ENCODE measurements at places on chromosomes 6 and 20. TPM values are rescaled to one million over a fixed set of nuclear protein-coding genes. Genes with fewer than 3 reads are reported as not detected.

The RAB44 gene
- 0.05 TPM for total RNA-seq

The GLP1R gene
- 4.3 TPM for total RNA-seq

The POM121L2 gene
- not detected for total RNA-seq

The MYMX gene
- total RNA-seq = 3.8 TPM

The GGTLC1 gene
- total RNA-seq = not detected

The HFE gene
- 8.8 TPM for total RNA-seq

The WFDC12 gene
- not detected for total RNA-seq

The SPACA1 gene
- not detected for total RNA-seq

The SLC26A8 gene
- total RNA-seq = not detected

The GRM1 gene
- 0.52 TPM for total RNA-seq

The KIAA1755 gene
- 8.0 TPM for total RNA-seq

The HRH3 gene
- not detected for total RNA-seq

The MDC1 gene
- total RNA-seq = 19.1 TPM

- DNase-seq = peak; percentile 39
Measured at GRCh38 chr6:156175971-156176421, 601.2 kb upstream of the ARID1B start.

DNA sequence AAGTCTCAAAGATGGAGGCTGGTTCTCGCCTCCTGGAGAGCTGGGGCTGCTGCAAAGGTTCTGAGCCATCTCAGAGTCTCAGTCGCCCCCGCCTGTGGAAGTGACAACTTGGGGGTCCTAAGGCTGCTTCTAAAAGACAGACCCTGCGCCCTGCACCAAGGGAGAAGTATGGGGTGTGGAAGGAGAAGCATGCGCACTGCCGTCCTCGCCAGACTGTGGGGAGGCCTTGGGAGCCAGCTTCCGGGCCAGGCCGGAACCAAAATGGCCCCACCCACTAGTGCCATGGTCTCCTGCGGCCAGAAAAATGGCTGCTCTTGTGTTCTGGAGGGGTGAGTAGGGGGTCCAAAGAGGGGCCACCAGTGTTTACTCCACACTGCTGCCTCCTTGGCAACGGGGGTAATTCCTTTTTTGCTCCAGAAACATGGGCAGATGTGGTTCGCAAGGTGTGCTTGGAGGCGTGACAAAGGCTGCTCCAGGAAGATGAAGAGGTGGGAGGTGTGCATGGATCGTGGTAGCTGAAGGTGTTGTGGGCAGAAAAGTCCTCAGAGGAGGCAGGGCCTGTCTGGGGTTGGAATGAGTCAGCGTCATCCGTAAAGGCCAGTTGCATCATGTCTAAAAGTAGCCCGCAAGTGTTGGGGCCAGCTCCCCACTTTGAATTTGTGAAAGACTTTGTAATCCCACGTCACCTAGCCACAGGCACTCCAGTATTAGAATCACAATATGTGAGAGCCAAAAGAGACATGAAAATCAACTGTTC is 329.8 kb upstream of the SOX4 start:
- DNase-seq = peak; percentile 27

- DNase-seq = peak; percentile 77
Measured at GRCh38 chr6:170178561-170179477, 112.1 kb downstream of the DLL1 start.

GRCh38 chr20:60883496-60883895 is 368.6 kb upstream of the CDH4 start:
- no peak for DNase-seq

DNA sequence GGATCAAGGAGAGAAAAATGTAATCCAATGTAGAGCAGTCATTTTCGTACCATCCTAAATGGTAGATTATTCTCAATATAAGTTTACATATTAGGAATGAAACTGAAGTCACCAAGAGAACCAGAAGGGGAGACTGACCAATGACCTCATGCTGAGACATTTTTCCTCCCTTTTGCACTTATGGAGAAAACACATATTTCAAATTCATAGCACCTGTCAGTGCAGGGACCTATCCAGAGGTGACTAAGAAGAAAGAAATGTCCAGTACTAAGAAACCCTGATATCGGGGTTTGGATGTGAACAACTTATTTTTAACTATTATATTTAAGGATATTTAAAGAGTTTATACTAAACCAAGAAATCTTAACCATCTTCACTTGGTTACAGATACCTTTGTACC is 16.6 kb upstream of the LYRM2 start:
- DNase-seq = no peak

GRCh38 chr20:32603046-32603726 is 18.1 kb upstream of the NOL4L start:
- DNase-seq = no peak

GRCh38 chr6:170297576-170298330 is 6.9 kb upstream of the DLL1 start:
- DNase-seq = no peak

DNA sequence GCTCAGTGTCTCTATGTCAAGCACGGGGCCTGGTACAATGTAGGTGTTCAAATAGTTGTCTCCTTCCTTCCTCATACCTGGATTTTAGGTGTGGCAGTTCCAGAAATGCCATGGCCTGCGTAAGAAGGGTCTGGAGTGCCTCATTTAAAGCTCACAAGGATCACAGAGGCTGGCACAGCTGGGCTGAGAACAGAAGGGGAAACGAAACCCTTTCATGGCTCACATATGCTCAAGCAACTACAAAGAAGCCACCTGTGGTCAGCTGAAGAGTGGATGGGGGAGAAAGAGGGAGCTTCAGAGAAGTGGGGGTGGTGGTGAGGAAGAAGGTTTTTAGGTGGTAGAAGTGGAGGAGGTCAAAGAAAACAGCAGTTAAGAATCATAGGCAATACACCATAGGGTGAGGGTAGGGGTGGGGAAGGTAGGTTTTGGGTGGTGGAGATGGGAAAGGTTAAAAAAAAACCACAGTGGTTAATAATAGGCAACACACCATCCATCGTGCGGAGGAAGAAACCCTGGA is 17.0 kb upstream of the TOP1 start:
- DNase-seq = no peak

DNA sequence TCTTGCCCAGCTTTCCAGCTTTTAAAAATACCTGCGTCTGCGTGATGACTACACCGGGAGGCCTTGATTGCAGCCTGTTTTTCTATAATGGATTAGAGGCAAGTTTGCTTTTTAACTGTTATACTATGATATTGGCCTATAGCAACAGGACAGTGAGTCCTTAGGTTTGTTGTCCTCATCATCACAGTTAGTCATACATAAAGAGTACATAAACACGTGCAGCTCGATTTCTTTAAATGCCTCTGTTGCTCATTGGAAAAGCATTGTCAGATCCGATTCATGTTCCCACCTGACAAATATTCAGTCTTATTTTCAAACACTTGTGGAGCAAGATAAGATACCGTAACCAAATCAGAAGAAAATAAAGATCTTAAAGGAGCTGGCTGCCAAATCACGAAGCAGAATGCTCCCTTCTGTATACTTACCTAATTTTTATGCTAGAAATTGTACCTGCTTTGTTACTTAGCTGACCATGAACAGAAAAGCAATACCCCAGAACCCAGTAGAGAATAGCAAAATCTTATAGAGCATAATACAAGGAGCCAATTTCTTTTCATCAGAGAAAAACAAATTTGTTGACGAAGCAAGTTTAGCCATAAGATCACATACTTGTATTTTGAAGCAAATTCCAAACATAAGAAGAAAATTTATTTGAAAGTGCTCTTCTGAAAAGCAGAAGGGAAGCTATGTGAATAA is 100.4 kb downstream of the TMEM200A start:
- DNase-seq = no peak

DNA sequence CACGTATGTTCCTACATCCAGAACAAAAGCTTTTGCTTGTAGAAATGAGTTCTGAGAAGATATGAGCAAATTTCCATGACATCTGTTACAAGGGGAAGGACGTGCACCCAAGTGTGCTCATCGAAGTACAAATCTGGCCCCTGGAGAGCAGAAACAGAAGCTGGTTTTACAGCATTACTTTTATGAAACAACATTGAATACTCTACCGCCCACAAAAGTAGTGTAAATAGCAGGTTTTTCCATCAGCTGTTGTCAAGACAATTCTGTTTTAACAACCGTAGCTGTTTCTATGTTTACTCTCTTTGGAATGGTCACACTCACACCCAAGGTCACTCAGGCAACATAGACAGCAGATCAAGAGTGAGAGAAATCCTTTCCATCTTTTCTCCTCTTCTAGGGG is 114.2 kb upstream of the SSTR4 start:
- no peak for DNase-seq

DNA sequence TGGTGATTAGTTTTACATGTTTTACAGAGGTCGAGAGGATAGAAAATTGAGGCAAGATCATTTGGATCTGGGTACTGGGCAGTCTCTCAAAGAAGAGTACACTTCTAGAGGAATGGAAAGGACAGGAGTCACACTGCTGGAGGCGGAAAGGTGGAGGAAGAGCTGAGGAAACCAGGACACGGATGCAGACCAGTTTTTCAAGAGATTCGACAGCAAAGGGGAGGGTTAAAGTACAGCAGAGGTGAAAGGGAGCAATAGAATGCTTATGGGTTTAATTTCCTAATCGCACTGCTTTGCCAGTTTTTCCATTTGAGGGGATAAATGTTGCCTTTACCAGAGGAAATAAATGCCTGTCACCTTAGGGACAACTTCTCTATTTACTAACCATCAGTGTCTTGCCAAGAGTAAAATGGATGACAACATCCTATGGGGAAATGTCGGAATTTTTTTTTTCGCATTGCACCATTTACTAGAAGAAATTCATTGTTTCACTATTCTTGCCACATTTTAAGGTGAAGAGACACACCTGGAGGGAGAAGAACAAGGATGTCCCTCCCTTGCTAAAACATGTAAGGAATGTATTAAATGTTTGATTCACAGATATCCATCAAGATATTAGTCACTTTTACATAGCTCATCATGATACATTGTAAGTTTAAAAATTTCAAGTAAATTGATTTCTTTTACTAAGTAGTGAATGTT is 226.6 kb downstream of the COL12A1 start:
- DNase-seq = no peak

DNA sequence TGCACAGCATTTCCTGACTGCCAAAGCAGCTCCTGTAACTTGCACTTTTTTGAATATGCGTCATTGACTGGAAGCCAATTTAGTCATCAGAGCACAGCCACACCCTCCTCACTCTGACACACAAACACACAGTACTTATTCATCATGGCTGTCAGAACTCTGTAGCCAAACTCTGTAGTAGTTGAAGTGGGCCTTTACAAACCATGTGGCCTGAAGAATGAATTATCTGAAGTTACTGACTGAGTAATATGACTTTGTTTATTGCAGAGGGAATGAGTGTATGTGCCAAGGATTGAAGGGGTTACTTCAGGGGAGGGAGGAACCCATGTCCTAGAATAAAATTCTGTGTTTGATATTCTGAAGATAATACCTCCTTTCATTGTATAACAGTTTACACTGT is 102.7 kb downstream of the FIG4 start:
- no peak for DNase-seq

DNA sequence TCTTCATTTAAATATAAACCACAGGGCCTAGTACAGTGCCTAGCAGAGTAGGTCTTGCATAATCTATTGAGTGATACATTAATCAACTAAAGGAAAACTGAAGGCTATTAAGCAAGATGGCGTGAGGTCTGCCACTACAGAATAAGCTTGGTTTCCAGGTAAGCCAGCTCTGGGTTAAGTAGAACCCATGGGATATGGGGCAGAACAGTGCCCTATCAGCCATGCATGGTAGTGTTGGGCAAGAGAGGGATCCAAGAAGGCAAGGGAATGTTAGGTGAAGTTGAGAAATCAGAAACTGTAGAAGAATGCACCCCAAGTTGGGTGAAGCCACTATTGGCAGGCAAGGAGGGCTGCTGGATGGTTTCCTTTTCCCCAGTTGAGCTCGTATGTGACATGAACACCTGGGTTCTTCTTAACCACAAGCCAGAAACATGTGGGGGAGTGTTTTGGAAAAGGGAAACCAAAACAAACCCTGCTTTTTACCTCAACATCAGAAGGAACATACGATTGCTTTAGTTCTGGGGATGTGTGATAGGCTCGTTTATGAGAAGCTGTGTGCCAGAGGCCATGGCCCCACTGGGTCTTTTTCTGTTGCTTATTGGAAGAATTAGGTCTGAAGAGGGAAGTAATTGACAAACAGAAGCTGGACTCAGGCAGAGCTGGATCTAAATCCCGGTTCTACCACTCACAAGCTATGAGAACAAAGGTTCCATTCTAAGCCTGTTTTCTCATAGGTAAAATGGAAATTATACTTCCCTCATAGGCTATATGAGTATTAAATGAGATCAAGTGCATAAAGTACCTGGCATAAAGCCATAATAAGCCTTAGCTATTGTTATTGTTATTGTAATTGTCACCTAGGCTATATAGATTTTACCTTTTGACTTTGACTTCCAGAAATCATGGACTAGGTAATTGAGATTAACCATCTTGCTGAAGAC is 33.5 kb downstream of the NEDD9 start:
- no peak for DNase-seq

- DNase-seq = no peak
Measured at GRCh38 chr6:4563877-4564276, 212.3 kb upstream of the CDYL start.

DNA sequence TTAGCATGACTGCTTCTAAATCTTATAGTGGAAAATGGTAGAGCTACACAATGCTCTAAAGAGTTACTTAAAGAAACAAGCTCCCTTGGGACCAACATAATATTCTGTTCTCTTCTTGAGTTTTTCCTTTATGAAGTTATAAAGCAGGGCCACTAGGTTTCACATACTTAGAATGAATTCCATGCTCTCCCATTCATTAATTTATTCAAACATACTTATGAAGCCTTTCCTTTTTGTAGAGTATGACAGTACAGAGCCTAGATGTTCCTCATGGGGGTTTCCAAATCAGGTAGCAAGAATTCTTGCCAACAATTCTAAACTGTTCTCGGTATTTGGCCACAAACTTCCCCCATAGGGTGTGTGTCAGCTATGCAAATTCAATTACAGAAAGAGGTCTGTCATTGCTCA is 20.6 kb upstream of the FABP7 start:
- DNase-seq = no peak

DNA sequence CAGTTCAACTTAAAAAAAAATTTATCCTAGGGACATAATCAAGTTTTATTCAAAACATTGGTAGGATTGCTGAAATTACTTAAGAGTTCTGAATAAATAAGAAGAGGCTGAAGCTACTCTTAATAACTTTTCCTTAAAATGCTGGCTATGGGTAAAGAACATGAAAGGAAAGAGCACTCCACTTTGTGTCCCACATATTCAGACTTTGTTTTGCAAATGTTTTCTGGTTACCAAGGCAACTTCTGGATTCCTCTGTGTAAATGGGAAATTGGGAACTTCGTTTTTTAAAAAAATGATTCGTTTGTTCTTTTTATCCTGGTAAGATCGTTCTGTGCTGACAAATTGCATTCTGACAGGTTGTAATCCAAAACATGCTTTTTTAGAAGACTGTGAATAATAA is 115.0 kb downstream of the KIF6 start:
- no peak for DNase-seq

GRCh38 chr6:87344731-87345130 is at the start of gene C6orf163:
TSS of gene C6orf163 (plus strand) at chr6:87344813. CDS start at chr6:87345100, 287 bp downstream.
- DNase-seq = no peak

GRCh38 chr6:112216662-112217551 is 37.5 kb downstream of the LAMA4 start:
- DNase-seq = no peak

- no peak for DNase-seq
Measured at GRCh38 chr6:153873541-153873940, 165.5 kb upstream of the OPRM1 start.

- no peak for DNase-seq
Measured at GRCh38 chr6:42302411-42302810, 84.8 kb upstream of the MRPS10 start.

- DNase-seq = no peak
Measured at GRCh38 chr20:5895626-5896025, 54.7 kb downstream of the TRMT6 start.

Measured in left cardiac atrium (tissue), 4 donors.